ENCODE measurements at places on chromosomes 13 and 19.

DNA sequence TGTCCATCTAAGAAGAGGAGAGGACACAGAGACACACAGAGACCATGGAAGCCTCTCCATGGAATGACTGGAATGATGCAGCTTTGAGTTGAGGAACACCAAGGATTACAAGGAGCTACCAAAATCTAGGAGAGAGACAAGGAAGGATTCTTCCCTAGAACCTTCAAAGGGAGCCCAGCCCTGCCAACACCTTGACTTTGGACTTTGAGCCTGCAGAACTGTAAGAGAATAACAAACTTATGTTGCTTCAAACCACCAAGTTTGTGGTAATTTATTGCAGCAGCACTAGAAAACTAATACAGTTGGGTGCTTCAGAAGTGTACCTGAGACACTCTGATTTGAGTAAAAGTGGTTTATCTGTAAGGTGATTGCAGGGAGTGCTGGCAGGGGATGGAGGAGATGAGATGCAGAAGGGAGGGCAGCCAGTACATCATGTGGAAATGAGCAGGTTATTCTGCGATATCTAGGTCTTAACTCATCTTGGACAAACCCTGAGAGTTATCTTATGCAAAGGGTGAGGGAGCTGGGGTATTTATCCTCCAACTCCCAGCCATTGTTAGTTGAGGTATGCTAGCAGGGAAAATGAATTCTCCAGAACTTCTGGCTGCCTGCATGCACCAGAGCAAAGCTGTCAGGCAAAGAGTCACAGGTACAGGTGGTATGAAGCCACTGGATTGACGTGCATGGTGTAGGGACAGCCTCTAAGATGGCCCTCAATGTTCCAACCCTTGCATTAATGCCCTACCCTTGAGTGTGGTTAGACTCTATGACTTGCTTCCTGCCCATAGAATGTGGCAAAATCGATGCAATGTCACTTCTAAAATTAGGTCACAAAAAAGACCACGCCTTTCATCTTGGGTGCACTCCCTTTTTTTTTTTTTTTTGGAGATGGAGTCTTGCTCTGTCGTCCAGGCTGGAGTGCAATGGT lies 31.3 kb upstream of the ADGRL1 start:
- no peak for DNase-seq

GRCh38 chr13:107231944-107232343 lies 664.0 kb upstream of the ARGLU1 start:
- DNase-seq = no peak

GRCh38 chr19:5035105-5035761 lies 66.3 kb downstream of the KDM4B start:
- no peak for DNase-seq

GRCh38 chr13:51745243-51745642 lies 58.7 kb downstream of the DHRS12 start:
- DNase-seq = no peak

DNA sequence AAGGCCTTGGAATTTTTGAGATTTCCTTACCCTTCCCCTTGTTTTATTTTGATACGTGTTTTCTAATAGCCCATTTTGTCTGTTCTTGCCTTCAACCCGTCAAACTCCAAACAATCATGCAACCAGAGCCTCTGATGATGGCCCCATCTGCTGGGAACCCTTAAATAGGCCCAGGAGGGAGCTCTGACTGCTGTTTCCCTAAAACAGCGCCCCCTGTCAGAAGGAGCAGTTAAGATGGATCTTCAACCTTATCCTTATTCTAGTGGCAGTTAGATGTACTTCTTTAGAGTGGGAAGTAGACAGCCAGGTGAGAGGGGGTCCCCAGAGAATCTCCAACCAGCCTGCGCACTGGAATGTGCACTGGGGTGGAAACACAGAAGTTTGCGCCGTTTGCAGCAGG lies 1031.0 kb upstream of the PCDH9 start:
- peak; percentile 3 for DNase-seq

- no peak for DNase-seq
Observed at GRCh38 chr19:32068793-32069192, 276.6 kb upstream of the ZNF507 start.

GRCh38 chr19:8401981-8402411 lies 11.1 kb upstream of the MARCHF2 start:
- no peak for DNase-seq

DNA sequence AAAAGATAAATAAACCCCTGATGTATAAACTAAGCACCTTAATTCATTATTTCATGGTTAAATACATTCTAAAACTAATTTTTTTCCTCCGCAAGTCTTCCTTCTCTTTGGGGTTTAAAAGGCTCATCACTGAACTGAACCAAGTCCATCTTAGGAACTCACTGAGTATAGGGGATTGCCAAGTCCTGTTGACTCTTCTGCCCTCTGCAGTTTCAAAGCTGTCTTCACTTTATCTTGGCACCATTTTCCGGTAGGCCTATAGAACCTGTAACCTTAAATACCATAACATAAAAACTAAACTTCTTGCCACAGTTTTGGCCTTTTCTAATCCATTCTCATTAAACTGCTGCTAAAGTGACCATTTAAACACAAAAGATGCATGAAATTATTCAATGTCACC lies 66.5 kb upstream of the USPL1 start:
- DNase-seq = peak; percentile 24

Measured in RPMI8226 (cell line).